ENCODE measurements at places on chromosomes 2 and 18.

GRCh38 chr18:45026162-45026561, 345.5 kb downstream of the SETBP1 start:
- DNase-seq = no peak

- DNase-seq = no peak
Observed at GRCh38 chr18:78721238-78721875, 258.3 kb upstream of the SALL3 start.

DNA sequence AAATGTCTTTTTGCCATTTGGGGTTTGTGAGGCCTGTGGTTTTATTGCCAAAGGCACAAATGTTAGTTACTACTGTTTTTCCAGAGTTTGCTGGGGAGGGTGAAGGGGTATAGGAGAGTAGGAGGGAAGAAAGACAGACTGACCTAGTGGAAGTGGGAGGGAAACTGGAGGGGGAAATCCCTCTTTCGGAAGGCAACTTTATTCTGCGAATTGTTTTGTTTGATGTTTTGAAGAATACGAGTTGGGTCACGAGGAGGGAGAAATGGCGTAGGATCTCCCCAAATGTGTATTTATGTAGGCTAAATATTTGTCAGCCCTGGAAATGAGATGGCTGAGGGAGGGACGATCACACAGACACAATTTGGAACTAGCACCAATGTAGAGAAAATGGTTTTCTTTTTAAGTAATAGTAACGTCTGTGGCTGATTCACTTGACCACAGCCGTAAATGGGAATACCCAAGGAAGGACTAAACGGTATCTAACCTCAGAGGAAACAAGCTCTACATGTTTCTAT, 172.3 kb downstream of the ICOS start:
- no peak for DNase-seq

DNA sequence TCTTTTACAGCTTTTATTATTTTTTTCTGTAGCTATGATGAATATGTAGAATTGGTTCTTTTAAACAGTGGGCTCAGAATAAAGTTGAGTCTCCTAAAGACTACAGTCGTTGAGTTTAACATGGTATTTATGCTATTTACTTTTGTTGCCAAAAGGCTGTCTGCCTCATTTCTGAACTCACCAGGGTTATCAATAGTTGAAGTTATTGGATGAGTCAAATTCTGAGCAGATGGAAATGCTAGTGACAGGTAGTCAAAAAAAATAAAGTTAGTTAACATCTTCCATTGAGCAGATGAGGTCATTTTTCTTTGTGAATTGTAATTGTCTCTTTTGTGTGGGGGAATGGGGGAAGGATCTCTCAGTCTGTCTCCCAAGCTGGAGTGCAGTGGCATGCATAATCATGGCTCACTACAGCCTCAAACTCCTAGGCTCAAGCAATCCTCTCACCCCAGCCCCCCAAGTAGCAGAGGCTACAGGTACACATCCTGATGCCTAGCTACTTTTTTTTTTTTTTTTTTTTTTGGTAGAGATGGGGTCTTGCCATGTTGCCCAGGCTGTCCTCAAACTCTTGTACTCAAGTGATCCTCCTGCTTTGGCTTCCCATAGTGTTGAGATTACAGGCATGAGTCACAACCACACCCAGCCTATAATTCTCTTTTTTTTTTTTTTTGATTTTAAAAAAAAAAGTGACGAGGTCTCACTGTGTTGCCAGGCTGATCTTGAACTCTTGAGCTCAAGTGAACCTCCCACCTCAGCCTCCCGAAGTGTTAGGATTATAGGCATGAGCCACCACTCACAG, 8.9 kb downstream of the PAPOLG start:
- no peak for DNase-seq

- no peak for DNase-seq
Observed at GRCh38 chr2:144605231-144605840, 85.4 kb upstream of the ZEB2 start.

DNA sequence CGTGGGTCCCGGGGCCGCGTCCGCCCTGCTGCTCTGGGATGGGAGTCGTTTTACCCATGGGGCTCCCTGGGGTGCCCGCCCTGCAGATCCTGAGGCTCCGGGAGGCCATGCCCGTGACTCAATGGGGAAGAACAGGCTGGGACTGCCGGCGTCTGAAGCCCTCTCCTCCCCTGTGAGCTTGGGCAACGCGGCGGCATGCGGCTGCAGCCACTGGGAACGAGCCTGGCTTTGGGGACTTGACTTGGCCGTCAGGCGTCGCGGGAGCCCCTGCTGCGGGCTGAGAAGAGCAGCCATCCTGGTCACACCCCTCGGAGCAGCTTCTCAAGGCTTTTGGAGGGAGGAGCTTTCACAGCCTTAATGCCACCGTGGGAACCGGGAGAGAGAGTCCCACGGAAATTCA, 126.9 kb upstream of the CTDP1 start:
- no peak for DNase-seq

- DNase-seq = no peak
Observed at GRCh38 chr2:135667045-135667444, 74.6 kb upstream of the UBXN4 start.

GRCh38 chr2:64771737-64772136, 118.0 kb upstream of the SERTAD2 start:
- DNase-seq = no peak

DNA sequence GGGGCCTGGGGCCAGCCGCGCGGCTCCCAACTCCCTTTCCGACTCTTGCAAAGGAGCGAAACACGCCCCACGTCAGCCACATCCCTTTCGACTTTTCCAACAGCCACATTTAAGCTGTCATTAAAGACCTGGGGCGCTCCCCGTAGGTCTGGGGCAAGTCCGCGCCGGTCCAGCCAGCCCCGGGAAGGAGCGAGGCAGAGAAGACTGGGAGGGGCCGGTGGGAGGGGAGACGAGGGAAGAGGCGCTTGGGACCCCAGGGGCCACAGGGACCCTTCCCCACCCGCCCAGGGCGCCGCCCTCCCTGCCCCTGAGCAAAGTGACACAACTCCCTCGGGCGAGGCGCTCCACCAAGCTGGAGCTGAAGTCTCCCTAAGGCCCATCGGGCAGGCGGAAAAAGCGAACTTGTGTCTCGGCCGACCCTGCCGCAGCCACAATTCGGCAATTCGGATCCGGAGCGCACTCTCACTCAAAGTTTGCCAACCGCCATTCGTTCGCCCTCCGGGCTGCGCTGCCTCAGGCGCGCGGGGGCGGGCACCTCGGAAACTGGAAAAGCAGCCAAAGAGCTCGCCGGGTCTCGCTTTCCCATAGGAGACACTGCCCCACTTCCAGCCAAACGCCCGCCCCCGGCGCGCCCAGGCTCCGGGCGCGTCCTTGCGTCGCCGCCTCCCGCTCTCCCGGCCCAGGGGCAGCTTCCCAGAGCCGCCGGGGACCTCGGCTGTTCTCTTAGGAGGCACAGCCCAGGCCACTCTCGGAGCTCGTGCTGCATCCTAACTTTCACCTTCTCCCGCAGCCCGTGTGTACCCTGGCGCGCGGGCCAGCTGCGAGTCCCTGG, 1.1 kb upstream of the KCTD1 start:
- no peak for DNase-seq

GRCh38 chr2:226234187-226234586, 565.4 kb downstream of the IRS1 start:
- no peak for DNase-seq

DNA sequence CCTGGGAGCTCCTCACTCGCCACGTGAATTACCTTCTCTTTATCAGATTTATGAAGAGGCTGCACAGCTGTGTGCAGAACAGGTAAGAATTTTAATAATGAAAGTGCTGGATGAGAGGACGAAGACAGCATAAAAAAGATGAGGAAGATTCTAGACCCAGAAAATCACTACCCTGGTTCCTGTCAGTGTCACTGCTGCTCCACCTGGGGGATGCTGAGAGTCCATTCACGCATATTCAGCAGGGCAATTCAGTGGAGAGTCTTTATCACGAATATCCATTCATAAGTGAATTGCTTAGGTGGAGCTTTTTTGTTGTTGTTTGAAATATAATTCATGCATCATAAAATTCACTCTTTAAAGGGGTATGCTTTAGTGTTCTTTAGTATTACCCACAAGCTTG, 52.0 kb downstream of the MRPL33 start:
- DNase-seq = no peak

- no peak for DNase-seq
Observed at GRCh38 chr2:31505111-31505510, 75.6 kb downstream of the SRD5A2 start.

GRCh38 chr2:15160201-15160991, 400.7 kb downstream of the NBAS start:
- DNase-seq = no peak

DNA sequence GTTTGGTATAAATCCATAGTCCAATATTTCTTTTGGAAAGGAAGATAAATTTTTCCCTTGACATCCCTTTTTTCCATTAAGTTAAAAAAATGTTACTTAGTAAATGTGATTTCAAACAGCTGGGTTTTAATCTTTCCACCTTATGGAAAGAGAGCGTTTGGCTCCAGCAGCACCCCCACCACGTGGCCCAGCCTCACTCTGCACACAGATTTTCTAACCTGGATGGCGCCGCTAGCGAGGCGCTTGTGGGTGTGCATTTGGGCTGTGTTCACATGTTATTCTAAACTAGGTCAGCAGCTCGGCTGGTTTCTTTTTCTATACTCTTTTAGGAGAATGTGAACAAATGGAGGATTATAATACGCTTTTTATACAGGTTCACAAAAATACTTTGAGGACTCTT, 218.0 kb downstream of the LDLRAD4 start:
- DNase-seq = no peak

DNA sequence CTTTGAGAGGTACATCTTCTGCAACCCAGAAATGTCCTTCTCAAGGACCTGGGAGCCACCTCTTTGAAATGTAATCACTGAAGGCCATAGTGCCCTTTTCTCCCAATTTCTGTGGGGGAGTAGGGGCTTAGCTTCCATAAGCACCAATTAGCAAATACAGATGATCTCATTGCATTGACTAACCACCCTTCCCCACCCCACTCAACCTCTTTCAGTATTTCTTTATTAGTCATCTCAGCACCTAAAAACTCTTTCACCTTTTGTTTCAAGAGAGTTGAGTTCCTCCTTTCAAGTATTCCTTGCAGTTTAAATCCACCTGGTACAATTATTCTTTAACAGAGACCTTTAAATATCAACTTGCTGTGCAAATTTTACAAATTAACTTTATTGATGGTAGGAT, 1011.8 kb upstream of the CDH2 start:
- no peak for DNase-seq

GRCh38 chr2:240166761-240167587, 26.5 kb upstream of the OTOS start:
- DNase-seq = no peak

DNA sequence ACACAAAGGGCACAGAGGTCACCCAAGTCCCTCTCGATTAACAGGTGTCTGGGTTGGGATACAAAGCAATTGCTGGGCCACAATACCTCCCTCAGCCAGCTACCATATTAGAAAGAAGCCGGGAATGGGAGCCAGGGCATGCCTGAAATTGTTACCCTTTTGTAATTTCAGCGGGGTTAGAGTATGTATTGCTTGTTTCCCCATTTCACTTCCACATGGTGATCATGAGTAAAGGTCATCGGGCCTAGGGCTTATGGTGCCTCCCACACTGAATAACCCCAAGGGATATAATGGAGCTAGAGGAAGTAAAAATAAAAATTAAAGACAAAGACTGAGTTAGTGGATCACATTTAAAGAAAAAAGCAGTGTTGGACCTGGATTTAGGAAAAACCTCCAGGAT, 437.2 kb upstream of the KLHL29 start:
- DNase-seq = no peak

DNA sequence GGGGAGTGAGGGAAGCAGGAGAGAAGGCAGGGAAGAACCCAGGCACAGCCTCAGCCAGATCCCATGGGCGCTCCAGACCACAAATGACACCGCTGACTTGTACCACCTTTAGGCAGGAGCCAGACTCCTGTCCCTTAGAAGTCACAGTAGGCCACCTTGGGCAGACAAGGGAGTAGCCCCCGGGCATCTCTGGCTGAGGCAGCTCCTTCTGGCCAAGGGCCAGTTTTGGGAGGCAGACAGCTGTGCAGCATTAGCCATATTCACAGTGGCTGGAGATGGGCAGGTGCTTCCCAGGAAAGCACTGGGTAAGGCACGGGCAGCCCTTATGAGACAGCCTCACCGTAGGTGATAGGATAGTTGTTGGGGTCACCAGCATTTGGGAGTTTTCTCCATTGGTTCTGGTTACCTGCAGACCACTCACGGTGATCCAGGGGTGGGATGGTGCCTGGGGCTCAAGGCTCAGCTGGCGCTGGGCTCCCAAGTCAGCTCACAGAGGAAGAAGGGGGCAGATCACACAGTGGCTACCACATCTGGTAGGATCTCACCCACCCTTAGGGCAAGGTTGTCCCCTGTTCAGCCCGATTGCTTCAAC, 2.1 kb downstream of the ASTL start:
- no peak for DNase-seq

GRCh38 chr18:9712611-9713010, 4.5 kb downstream of the RAB31 start:
- DNase-seq = no peak

- no peak for DNase-seq
Observed at GRCh38 chr2:240820607-240821428, 799 bp upstream of the KIF1A start.

GRCh38 chr18:55136258-55136657, 177.0 kb upstream of the CCDC68 start:
- DNase-seq = no peak

GRCh38 chr18:12726331-12726730, 23.5 kb downstream of the PSMG2 start:
- no peak for DNase-seq

- no peak for DNase-seq
Observed at GRCh38 chr2:177155631-177156030, 57.0 kb upstream of the HNRNPA3 start.

DNA sequence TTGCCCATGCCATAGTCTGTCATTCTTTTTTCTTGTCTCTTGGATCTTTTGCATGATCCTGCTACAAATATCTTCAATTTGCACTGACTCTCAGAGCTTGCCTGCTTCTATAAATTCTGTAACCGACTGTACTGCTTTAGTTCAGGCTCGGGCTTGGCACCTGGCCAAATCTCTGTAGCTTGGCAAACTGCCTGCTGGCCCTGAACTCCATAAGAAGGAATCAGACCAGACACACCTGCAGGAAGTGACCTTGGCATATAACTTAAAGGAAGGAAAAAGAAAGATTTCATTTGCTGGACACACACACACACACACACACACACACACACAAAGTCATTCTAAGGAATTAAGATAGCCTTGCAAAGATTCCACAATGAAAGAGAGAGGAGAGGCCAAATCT, 291.2 kb upstream of the DDX18 start:
- DNase-seq = no peak

GRCh38 chr2:190063624-190064023, 1.1 kb upstream of the MSTN start:
- DNase-seq = no peak

- peak; percentile 41 for DNase-seq
Observed at GRCh38 chr2:42974721-42975717, 182.6 kb upstream of the HAAO start.

DNA sequence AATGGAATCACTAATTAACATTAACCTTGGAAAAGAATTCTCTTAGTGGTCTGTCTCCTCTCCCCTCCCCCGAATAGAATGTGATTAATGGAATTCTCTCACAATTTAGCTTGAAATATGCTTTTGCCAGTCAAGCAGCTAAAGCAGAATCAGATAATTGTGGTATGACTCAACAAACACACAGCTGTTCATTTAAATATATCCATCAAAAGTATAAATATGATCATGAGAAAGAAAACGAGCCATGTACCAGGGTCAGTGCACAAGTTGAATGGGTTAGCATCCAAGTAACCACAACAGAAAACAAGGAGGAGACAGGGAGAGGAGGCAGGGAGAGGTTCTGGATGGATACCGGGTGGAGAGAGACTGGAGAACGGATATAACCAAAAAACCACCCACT, 66.9 kb downstream of the ACVR1 start:
- DNase-seq = no peak
